ENCODE measurements at places on chromosomes 11 and 22.

DNA sequence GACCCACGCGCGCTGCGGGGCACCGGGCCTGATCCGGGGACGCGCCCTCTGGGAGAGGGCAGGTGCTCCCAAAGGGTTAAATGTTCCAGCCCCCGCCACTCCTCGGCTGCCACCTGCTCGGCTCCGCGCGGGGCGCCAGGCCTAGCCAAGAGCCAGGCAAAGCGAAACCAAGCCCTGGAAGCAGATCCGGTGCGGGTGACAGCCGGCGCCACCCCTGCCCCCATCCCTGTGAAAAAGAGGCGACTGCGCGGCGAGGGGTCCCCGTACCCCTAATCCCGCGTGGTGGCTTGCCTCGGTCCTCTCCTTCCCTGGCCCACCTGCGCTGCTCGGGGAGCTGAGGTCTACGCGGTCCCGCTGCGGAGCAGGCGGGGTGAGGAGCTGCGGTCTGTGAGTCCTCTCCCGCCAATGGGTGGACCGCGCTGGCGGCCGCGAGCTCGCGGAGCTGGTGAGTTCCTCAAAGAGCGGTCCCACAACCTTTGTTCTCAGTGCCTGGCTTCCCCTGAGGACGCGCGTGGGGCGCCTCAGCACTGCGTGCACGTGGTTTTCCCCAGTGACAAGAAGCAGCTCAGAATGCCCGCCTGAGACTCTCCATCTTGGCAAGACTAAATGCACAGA lies at the start of gene ME3:
Gene ME3, minus strand, starts transcription at position 610 of the 615 bp plus-strand sequence.
- DNase-seq: peak; percentile 20

GRCh38 chr11:45161252-45162063 lies 15.0 kb downstream of the PRDM11 start:
- DNase-seq: no peak

GRCh38 chr22:44616882-44617655 lies 84.9 kb upstream of the PRR5 start:
- DNase-seq: no peak

DNA sequence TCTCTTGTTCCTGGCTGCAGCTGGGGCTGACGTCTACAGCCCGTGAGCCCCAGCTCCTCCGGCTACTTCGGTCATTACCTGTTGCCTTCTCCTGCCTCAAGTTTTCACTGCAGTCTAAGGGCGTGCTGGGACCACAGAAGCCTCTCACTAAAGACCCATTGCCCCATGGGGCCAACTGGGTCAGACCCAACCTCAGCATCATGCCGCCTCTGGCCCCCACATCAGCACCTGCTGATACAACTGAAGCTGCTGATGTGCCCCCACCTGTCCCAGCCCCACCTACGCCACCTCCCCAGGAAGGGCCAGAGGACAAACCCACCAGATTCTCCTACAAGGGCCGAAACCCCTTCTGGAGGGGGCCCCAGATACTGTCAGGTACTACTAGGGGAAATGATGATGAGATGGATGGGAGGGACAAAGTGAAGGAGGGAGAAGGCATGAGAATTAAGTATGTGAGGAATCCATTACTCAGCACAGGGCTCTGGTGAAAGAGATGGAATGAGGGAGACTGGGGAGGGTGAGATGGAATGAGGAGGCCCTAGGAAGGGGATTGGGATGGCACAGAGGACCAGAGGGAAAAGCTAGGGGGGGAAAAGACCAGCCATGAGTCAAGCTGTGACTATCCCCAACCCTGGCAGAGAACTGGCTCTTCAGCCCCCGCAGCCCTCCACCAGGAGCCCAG lies 5.1 kb downstream of the C11orf42 start:
- DNase-seq: peak; percentile 21

- DNase-seq: no peak
These were observed 3.1 kb downstream of the GNB1L start for GRCh38 chr22:19851291-19852176.

GRCh38 chr22:31872209-31872608 lies 72.1 kb upstream of the YWHAH start:
- no peak for DNase-seq

GRCh38 chr11:122131126-122131525 lies 15.1 kb upstream of the BLID start:
- DNase-seq: no peak

DNA sequence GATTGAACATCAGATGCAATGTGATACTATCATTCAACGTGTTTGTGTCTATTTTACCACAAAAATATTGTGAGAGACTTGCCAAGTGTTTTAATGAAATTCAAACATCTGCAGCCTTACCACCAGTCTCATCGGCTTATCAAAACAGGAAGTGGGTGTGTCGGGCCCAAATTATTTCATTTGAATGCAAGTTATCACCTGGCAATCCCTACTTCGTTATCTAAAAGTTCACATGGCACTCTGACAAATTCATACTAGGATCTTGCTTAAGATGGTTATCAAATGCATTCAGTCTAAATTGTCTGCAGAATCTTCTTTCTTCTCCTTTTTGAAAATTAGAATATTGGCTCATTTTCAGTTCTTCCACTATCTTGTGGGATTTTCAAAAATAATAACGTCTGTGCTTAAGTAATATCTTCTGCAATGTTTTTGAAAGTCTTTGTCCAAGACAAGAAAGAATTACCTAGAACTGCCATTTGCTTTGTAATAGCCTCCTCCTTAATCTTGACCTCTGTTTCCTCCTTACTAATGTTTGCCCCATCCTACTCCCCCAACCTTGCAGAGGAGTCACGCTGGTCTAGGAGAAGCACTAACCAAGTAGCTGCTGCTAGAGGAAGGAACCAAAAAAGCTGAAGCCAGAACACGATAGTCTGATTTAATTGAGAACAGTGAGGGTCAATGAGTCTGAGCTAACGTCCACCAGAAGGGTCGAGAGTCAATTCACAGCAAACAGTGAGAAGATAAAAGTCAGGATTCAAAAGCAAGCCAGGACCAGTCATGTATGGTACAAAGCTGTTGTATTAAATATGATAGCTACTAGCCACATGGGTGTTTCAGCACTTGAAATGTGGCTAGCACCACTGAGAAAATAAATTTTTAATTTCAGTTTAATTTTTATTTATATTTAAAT lies 10.2 kb upstream of the BIRC3 start:
- DNase-seq: no peak

- no peak for DNase-seq
These were observed 937 bp upstream of the C1QTNF6 start for GRCh38 chr22:37188901-37189466.

DNA sequence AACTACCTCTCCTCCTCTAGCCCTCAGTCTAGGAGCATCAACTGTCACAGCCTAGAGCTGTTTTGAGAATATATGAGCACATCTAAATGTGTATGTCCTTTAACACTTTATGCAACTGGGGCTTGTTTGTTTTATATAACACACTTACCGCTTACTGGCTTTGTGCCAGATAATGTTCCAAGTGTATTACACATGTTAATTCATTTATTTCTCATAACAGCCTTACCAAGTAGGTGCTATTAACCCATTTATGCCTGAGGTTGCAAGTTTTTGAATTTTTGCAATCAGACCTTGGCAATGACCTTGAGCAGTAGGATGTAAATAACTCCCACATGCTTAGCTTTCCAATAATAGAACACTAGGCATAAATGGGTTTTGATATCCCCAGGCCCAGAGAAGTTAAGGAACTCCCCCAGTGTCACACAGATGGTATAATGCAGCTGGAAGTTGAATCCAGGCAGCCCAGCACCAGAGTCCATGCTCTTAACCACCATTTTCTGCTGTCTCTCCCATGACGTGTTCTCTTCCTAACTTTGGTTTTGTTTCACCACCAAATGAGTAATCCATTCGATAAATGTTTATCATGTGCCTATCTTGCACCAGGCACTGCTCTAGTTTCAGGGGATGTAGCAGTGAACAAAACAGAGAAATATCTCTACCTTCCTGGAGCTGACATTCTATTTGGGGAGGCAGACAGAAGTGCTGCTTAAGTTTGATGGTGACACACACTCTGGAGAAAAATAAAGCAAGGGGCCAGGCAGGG lies 23.1 kb downstream of the PRDM11 start:
- DNase-seq: no peak

DNA sequence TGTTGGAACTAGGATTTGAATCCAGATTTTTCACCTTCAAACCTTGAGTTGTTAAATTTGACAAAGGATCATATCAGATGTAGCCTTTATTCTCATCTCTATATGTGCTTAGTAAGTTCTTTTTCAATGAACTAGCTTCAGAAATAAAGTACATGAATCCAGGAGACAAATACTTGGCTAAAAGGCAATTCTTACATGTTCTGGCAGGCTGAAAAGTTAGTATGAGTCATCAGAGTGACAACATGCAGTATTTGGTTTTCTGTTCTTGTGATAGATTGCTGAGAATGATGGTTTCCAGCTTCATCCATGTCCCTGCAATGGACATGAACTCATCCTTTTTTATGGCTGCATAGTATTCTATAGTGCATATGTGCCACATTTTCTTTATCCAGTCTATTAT lies 40.4 kb downstream of the BBOX1 start:
- no peak for DNase-seq

Measured in HFFc6 (cell line).